ENCODE measurements at places on chromosomes 11 and 22.

DNA sequence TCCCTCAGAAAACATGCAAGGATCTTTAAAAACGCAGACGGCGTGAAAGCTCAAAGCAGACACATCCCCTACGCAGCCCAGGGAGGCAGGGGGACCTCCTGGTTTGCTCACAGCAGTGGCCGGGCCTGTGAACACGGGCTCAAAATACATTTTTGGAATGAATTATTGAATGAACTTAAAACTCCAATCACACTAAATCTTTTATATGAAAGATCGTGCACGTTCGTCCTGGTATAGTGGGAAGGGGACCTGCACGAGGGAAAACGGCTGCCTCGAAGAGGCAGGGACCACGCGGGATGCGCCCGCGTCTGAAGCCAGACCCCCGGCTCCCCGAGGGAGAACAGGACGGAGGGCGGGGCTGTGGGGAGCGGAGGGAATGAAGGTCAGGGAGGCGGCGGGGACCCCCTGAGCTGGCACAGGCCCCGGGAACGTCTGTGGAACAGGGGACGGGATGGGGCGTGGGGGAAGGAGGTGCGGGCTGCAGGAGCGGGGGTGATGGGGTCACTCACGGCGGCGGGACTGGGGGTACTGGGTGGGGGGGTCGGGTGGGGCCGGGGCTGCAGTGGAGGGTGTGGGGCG lies 1.3 kb upstream of the PANX2 start:
- no peak for DNase-seq

- no peak for DNase-seq
Measured at GRCh38 chr22:24105013-24105360, 76.3 kb upstream of the SUSD2 start.

DNA sequence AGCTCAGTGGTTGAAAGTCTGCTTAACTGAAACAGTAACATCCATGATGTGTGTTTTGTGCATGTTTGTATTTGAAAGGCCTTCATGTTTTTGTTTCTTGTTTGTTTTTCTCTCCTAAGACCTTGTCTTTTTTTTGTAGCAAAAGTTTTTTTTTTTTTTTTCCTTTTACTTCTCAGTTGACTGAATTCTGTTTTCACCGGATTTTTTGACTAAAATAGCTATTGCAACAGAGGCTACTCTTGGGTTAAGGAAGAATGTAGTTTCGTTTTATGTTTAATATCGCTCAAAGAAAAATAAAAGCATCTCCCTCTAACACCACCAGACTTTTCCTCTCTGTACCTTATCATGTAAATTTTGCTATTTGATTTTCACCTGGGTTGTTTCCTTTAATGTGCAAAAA lies 15.1 kb downstream of the APOL6 start:
- DNase-seq: no peak

DNA sequence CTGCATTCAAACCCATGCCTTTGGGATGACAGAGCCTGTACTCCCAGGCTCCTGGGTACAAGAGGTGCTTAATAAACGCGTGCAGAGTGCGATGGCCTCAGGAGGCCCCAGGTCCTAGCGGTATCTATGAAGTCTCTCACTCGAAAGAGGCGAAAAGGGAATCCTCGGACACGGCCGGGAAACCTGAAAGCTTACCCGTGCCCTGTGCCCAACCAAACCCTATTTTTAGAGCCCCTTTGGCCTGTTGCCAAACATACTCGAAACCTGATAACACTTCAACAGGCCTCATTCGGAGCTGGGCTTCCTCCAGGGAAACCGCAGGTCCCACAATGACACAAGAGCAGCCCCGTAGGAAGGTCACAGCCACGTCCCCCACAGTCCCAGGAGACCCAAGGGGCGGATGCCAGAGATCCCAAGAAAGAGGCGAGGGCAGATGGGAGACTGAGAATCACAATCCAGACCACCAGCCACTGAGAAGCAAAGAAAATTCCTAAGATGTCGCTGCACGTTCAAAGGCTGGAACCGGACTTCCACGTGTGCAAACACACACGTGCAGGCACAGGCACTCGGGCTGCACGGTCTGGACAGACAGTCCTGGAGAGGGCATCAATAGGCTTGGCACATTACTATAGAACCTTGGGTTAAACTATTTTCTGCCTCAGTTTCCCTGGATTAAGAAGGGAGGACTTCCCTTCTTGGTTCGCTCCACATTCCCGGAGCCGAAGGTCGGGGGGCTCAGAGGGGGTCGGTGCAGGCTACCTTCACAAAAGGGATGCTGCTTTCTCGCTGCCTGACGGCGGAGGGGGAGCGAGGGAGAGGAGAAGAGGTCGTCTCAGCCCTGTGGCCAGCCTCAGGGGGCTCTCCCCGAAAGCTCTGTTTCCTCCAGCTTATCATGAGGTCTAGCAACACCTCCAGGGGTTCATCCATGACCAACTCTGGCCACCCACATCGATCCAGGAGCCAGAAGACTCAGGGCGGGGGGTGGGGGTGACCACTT lies 8.2 kb downstream of the PDGFB start:
- no peak for DNase-seq

- DNase-seq: no peak
Measured at GRCh38 chr22:33350961-33351360, 292.8 kb upstream of the SYN3 start.

GRCh38 chr22:49724893-49725489 lies 102.7 kb downstream of the BRD1 start:
- DNase-seq: peak; percentile 49

DNA sequence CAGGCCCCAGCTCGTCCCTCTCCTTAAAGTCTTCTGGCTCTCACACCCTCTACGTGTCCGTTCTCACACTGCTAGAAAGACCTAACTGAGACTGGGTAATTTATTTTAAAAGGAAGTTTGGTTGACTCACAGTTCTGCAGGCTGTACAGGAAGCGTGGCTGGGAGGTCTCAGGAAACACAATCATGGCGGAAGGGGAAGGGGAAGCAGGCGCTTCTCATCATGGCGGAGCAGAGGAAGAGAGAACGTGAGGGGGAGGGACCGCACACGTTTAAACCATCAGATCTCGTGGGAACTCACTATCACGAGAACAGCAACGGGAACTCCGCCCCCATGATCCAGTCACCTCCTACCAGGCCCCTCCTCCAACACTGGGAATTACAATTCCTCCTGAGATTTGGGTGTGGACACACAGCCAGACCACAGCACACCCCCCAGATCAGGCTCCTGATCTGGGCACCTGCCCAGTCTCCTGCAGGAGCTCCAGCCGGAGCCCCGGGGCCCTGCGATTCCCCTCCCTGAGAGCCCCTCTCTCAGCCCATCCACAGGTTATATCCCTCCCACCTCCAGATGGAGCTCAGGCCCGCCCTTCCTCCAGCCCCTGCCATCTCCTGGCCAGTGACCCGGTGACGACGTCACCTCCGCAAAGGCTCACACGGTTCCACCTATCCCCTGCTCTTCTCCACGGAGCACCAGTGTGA lies 170.2 kb downstream of the BRD1 start:
- DNase-seq: peak; percentile 44

GRCh38 chr11:96341211-96342013 lies 1.6 kb downstream of the MAML2 start:
- DNase-seq: peak; percentile 50

GRCh38 chr22:48205790-48206189 lies 1443.3 kb downstream of the TBC1D22A start:
- DNase-seq: no peak

- no peak for DNase-seq
Measured at GRCh38 chr11:36333897-36334296, 37.8 kb downstream of the PRR5L start.

GRCh38 chr22:32699001-32699582 lies 102.4 kb upstream of the TIMP3 start:
- no peak for DNase-seq

DNA sequence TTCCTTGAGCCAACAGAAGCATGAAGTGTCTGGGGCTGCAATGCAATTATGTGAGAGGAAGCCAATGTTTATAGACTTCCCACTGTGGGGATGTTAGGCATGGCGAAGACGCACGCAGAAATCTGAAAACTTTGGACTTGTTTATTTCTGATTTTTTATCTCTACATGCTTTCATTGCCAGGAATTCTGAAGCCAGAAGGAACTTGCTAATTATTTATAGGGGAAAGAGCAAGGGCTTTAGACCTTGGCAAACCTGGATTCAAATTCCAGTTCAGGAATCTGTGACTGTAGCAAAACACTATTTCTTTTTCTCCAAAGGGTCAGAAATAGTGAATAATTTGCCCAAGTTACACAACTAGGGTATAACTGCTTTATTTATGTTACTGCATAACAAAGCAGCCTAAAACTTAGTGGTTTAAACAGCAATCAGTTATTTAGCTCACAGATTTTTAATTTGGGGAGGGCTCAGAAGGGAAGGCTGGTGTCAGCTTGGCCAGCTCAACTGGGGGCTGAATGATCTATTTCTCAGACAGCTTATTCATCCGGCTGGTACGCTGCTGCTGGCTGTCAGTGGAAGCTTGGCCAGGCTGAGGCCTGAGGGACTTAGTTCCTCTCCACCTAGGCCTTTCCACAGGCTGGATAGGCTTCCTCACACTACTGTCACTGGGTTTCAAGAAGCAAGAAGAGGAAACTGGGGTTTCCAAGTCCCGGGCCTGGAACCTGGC lies 1.9 kb upstream of the OR6Q1 start:
- no peak for DNase-seq

GRCh38 chr22:37910890-37911672 lies 5.0 kb downstream of the MICALL1 start:
- DNase-seq: no peak

DNA sequence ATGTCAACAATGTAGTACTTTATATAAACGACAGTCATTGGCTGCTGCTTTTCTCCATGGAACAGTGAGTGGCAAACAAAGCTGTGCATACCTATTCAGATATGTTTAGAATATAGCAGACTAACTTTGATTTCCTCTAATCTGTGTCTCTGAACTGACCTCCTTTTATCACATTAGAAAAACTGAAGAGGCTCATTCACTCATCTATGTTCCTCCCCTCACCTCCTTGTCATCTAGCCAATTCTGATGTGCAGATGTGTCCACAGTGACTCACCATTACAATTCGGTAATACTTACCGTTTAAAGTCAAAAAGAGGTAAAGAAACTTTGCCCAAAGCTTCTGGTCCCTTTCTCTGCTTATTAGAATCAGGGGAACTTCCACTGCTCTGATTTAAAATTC lies 51.5 kb upstream of the RPS13 start:
- DNase-seq: no peak

DNA sequence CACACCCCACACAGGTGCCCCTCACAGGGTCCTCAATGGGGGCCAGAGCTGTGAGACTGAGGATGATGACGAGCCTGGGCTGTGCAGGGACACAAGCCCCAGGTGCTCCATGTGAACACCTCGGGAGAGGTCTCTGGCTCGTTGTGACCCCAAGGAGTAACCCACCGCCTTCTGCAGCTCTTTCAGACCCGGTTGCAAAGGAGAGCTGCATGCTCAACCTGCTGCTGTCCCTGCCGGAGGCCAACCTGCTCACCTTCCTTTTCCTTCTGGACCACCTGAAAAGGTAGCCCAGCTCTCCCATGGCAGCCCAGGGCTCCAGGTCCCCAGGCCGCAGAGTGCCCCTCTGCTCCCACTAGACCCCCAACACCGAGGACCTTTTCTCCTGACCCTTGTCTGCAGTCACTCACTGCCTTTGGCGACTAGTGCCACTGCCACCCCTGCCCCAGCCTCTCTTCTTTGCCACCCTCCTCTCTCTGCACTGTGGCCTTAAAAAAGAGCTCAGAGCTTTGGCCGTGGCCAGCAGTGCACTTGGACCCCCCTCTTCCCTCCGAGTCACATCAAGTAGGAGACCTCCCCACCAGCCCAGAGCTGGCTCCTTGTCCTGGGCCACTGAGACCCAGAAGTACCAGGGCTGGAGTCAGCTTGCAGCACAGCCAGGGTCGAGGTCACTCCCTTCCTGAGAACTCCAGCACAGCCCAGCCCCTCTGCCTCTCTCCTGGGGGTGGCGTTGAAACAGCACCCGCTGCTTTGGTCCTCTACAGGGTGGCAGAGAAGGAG lies 133.7 kb downstream of the BCR start:
- no peak for DNase-seq

GRCh38 chr11:60594998-60595642 lies 79.9 kb downstream of the MS4A13 start:
- DNase-seq: no peak

GRCh38 chr11:11454671-11455223 lies 101.7 kb upstream of the CSNK2A3 start:
- DNase-seq: no peak

- DNase-seq: no peak
Measured at GRCh38 chr22:41377846-41378245, 3.9 kb upstream of the TEF start.

DNA sequence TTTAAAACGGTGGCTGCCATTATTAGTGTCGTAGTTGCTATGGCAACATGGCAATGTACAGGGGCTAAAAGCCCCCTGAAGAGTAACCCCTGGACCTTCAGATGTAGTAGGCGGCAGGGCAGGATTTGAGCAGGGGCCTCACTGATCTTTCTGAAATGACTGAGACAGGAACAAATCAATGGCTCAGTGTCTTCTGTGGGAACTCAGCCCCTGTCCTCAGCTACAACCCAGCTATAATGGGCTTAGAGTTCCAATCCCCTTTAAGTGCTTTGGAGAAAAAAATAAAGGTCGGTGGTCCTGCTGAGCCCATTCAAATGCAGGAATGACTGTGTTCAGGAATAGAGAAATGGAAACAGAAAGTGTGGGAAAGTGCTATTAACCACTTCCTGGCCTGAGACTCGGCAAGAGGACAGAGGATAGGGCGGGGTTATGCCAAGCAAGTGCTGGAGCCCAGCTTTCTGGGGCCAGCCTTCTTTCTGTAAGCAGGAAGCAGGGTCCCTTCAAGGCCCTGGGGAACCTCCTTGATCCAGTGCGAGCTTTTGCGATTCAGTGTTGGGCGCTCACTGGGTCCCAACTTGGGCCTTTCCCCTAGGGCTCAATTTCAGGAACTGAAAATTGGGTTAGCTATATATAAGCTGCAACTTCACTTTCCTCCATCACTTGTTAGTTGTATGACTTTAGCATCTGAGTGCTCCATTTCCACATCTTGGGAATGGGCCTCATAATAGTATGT lies 6.1 kb upstream of the CD82 start:
- no peak for DNase-seq

DNA sequence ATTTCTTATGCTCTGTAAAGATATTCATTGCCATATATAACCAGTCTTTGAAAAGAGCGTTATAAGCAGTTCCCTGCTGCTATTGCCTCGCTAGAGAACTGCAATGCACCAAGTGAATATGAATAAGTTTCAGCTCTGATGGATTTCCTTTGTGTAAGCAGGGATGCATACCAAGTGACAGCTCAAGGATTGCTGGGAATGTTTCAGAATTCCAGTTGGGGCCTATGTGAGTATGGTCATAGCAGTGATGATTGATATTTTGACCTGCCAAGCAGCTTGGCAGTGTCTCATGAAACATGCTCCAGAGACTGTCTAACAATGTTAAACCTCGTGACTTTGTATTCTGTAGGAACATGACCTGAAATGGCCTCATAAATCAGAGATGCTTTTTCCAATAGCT lies 312.6 kb downstream of the C11orf87 start:
- DNase-seq: no peak

Data from stimulated activated CD4-positive, alpha-beta T cell treated with anti-CD3 and anti-CD28 coated beads, TNF-alpha, amount 100 ng/mL, for 24 hours (primary cell).